Vagina (tissue), 2 donors: ENCODE measurements at places on chromosomes 4 and X. TPM values are rescaled to one million over a fixed set of nuclear protein-coding genes. Genes with fewer than 3 reads are reported as not detected.

- DNase-seq, result no peak
These were observed 1427.0 kb downstream of the ADGRL3 start for GRCh38 chr4:62627141-62627540.

- DNase-seq, result peak; percentile 77
These were observed 199.0 kb upstream of the MAMLD1 start for GRCh38 chrX:150163956-150164726.

- no peak for DNase-seq
These were observed 39.0 kb upstream of the HGFAC start for GRCh38 chr4:3402491-3403347.

DNA sequence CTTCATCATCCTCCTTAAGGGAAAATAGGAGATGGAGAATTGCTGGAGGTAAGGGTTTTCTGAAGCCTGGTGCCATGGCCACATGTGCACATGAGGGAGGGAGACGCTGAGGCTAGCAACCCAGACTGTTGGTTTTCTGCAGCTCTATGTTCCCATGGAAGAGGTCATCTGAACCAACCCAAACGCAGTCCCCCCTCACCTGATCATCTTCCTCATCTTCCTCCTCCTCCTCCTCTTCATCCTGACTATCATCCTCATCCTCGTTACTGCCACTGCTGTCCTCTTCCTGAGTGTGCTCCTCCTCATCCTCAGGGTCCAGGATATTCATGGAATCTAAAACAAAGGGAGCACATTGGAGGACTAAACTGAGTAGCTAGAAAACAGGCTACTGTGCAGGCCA lies 124.6 kb downstream of the HUWE1 start:
- no peak for DNase-seq

GRCh38 chr4:35725131-35725530 lies 519.2 kb downstream of the ARAP2 start:
- no peak for DNase-seq

DNA sequence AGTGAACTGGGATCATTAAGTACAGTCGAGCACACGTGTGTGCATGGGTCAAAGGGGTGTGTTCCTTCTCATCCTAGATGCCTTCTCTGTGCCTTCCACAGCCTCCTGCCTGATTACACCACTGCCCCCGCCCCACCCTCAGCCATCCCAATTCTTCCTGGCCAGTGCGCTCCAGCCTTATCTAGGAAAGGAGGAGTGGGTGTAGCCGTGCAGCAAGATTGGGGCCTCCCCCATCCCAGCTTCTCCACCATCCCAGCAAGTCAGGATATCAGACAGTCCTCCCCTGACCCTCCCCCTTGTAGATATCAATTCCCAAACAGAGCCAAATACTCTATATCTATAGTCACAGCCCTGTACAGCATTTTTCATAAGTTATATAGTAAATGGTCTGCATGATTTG lies 22.3 kb downstream of the SLC34A2 start:
- no peak for DNase-seq

GRCh38 chr4:9942921-9943600 lies 78.2 kb downstream of the SLC2A9 start:
- DNase-seq, result peak; percentile 67

GRCh38 chr4:37627263-37627662 lies 58.9 kb downstream of the RELL1 start:
- DNase-seq, result no peak

Gene FGF2
- 12.0 TPM for total RNA-seq

Gene TMLHE
- total RNA-seq, result 19.6 TPM
